ENCODE measurements at places on chromosomes 5 and 9.

DNA sequence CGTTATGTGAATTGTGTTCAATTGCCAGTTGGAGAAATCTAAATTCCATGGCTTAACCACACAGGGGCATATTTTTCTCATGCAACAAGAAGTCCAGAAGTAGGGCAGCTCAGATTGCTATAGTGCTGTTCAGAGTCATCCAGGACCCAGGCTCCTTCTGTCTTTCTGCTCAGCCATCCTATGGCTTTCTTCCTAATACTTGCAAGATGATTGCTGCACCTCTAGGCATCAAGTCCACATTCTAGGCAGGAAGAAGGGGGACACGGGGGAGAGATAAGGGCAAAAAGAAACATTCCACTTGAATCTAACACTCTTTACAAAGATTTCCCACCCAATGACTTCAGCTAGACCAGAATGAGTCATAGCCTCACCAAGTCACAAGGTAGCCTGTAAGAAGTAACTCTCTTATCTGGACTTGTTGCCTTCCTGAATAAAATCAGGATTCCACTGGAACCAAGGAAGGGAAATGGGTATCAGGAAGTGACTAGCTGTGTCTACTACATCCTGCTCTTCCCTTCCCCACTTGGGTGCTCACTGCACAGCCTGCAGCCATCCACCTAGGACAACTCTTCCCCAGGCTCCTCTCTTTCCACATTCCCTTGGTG lies 5.3 kb downstream of the ERAP2 start:
- H3K27me3 ChIP-seq, result no peaks in the 10 kb centered on the region
- H3K36me3 ChIP-seq, result no peaks in the 10 kb centered on the region
- H3K27ac ChIP-seq, result no peak overlapping the region
- no peak for DNase-seq
- no peak overlapping the region for H3K4me3 ChIP-seq

DNA sequence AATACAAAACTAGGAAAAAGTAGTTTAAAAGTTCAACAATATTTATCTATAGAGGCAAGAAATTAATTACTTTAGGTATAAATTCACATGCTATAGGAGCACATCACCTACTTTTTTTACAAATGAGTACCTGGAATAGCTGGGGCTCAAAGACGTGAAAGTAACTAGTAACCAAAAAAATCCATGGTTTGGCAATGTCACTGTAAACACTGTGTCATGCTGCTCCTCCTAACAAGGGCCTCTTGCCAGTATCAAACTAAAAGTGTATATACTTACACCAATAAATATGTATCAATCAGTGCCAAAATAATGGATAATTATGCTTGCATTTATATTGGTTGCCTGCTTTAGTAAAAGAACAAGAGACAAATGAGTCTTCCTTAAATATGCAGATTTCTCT lies 78.9 kb downstream of the AP3B1 start:
- H3K36me3 ChIP-seq, result no peaks in the 10 kb centered on the region
- no peak overlapping the region for H3K27ac ChIP-seq
- H3K27me3 ChIP-seq, result no peaks in the 10 kb centered on the region
- no peak overlapping the region for H3K4me3 ChIP-seq
- DNase-seq, result no peak

DNA sequence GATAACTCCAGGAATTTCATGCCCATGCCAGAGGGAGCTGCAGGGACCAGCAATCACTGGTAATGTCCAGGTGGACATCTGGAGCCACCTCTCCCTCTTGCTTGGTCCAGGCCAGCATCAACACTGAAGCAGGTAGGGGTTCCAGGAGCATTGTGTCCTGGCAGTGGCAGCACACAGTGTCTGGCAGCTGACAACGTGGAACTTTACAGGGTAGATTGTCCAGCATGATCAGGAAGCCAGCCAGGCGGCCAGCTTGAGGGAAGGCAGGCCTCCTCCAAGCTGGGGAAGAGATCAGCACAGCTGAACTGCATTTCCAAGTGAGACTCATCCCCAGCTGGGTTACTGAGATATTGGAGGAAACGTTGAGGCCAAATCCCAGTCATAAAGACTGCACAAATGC lies 82.6 kb upstream of the RASGRF2 start:
- no peaks in the 10 kb centered on the region for H3K4me1 ChIP-seq
- H3K36me3 ChIP-seq, result no peaks in the 10 kb centered on the region
- no peak overlapping the region for H3K4me3 ChIP-seq

DNA sequence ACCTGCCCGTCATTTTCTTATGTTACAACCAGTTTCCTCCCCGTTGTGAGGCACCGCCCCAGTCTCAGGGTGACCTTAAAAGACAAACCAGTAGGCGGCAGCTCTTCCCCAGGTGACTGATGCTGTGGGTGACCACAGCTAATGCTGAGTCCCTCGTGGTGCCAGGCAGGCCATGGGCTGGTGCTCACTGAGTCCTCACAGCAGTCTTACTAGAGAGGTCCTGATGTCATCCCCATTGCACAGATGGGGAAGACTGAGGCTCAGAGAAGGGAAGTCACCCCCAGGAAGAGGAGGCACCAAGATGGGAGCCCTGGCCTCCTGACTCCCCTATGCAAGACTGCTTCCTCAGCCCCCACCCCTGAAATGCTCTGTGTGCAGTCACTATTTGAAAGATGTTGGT lies 978 bp downstream of the CFAP157 start:
- H3K4me1 ChIP-seq, result no peaks in the 10 kb centered on the region
- H3K36me3 ChIP-seq, result no peaks in the 10 kb centered on the region
- DNase-seq, result no peak
- H3K27ac ChIP-seq, result no peak overlapping the region
- no peak overlapping the region for H3K4me3 ChIP-seq
- no peaks in the 10 kb centered on the region for H3K27me3 ChIP-seq

DNA sequence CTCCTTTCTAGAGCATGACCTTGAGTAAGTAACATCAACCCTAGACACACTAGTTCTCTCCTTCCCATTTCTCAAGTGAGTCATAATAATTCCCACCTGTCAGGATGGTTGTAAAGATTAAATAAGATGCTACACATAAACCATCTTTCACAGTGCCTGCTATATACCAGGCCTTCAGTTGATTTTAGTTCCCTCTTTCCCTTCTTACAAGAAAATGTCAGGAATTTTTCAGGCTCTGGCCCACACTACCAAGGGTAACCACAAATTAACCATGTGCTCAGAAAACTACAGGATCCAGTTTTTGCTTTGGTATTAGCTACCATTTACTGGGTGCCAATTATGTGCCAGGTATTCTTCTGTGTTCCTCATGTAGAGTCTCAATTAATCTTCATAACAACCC lies 42.7 kb upstream of the RARS1 start:
- no peaks in the 10 kb centered on the region for H3K4me1 ChIP-seq
- H3K27me3 ChIP-seq, result no peaks in the 10 kb centered on the region
- H3K36me3 ChIP-seq, result no peaks in the 10 kb centered on the region

- no peaks in the 10 kb centered on the region for H3K4me1 ChIP-seq
- DNase-seq, result no peak
- no peaks in the 10 kb centered on the region for H3K27me3 ChIP-seq
- H3K36me3 ChIP-seq, result no peaks in the 10 kb centered on the region
- H3K27ac ChIP-seq, result no peak overlapping the region
Measured at GRCh38 chr5:17000291-17000939, 64.3 kb upstream of the MYO10 start.

DNA sequence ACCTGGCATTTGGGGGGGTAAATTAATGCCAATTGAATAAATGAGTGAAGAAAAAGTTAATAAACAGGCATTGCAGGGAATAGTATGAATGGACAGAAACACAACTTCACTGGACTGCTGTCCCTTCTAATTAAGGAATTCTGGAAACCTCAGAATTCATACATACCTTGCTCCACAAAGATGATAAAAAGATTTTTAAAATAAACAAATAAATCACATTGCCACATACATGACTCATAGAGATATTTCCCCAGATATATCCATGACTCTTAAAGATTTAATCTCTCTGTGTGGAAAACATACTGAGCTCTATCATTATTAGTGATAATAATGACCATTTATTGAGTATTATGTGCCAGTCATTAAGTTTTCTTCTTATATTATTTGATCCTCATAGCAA lies 469.0 kb upstream of the MEF2C start:
- no peaks in the 10 kb centered on the region for H3K27me3 ChIP-seq
- H3K36me3 ChIP-seq, result no peaks in the 10 kb centered on the region
- no peak for DNase-seq
- no peaks in the 10 kb centered on the region for H3K4me1 ChIP-seq
- H3K27ac ChIP-seq, result no peak overlapping the region
- no peak overlapping the region for H3K4me3 ChIP-seq
